ENCODE measurements at places on chromosomes 5 and 9.

- no peak for DNase-seq
Observed at GRCh38 chr5:39826051-39826450, 401.3 kb upstream of the DAB2 start.

DNA sequence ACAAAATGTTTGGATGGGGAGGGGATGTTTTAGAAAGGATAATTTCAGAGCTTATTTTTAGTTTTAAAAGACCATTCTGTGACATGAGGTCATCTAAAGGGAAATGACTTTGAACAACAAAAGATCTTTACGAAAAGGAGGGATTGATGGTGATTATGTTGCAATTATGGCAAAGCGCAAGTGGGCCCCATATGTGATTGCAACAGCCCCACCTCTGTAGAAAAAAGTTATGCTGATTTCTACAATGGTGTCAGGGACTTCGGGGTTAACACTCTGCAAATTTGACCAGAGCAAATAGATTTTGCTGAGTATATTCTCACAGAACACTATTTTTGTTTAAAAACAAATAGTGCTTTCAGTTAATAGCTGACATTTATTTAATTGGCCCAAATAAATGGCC is 312.8 kb downstream of the NSG2 start:
- no peak for DNase-seq

DNA sequence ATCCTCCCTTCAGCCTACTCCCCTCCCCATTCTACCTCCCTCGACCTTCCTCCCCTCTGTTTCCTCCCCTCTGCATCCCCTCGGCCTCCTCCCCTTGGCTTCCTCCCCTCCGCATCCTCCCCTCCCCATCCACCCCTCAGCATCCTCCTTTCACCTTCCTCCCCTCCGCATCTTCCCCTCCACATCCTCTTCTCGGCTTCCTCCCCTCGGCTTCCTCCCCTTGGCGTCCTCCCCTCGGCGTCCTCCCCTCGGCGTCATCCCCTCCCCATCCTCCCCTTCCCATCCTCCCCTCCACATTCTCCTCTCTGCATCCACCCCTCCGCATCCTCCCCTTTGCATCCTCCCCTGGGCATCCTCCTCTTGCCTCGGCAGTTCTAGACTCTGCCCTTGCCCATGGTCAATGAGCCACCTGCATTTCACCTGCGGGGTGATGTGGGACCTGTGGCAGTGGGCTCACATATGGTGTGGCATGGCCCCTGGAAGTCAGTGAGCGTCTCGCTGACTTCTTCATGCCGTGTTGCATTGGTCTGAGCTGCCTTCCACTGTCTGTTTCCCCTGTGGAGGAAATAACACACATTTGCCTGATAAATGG is 113.0 kb downstream of the WNK2 start:
- DNase-seq = no peak

- DNase-seq = no peak
Observed at GRCh38 chr5:144076521-144077083, 93.9 kb downstream of the YIPF5 start.

Data from GM18507 (cell line).